ENCODE measurements at places on chromosomes 7 and 10.

DNA sequence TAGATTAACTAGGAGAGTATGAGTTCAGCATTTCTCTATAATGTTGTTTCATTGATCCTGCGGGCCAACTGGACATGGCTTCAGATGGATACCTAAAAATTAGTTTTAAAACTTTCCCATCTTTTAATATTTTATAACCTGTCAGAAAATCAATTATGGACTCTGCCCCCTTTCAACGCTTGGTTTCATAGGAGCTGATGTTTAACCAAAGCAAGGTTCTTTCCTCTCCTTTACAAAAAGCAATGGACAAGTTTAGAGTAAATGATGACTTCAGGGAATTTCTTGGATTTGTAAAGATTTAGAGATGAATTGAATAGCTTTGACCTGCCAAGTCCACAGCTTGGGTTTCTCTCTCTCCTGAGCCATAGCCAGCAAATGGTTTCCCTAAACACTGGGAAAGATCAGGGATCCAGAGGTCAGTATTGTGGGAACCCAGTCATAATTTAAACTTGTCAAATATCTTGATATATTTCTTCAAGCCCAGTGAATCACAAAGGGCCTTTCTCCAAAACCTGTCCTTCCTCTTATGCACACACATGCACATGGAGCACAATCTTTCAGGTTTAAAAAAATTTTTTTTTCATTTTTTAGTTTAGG, 177.1 kb downstream of the EVX1 start:
- DNase-seq = no peak

DNA sequence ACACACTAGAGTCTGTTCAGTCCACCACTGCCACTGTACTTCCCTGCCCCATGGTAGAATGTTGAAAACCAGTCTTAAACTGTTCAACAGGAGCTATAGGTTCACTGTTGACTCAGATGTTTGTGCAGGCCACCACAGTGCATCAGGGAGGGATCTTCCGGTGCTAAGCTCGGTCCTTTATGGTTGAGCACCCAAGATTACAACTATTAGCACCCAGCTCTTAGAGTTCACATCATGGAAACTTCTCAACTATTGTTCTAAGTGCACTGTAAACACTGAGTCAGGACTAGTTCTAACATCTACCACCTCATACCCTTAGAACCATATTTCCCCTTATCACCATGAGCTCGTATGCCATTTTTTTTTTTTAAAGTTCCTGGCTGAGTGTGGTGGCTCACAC, 97.1 kb upstream of the MXI1 start:
- no peak for DNase-seq

- DNase-seq = no peak
These were observed 1.2 kb upstream of the BLNK start for GRCh38 chr10:96272316-96273280.

DNA sequence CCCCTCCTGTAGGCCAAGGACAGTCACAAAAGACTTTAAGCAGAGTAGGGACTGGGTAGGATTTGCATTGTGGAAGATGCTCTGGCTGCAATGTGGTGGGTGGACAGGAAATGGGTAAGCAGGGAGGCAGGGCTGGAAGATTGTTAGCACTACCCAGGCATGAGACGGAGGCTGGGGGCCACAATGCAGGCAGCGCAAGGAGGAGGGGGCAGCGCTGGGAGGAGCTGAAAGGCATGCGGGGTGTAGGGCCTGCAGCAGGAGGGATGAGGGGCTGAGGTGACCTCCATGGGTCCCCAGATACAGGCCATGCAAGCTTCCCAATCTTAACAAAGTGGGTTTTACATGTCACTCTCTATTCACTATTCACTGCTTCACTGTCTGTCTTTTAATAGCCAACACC, 213.1 kb downstream of the CXCL12 start:
- no peak for DNase-seq

- no peak for DNase-seq
These were observed 140.2 kb downstream of the AUTS2 start for GRCh38 chr7:69738396-69738951.

DNA sequence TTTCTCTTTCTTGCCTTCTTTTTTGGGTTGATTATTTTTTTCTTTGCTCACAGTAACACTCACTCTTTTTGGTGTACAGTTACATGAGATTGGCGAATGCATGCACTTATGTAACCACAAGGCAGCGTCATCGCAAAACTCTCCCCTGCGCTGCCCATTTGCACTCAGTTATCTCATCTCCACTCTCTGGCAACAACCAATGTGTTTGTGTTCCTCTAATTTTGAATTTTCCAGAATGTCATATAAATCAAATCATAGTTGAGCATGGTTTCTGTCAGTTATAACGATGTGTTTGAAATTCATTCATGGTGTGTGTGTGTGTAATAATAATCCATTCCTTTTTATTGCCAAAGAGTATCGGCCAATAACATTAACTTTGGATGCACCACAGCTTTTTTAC, 23.0 kb upstream of the IGFBP3 start:
- DNase-seq = no peak

DNA sequence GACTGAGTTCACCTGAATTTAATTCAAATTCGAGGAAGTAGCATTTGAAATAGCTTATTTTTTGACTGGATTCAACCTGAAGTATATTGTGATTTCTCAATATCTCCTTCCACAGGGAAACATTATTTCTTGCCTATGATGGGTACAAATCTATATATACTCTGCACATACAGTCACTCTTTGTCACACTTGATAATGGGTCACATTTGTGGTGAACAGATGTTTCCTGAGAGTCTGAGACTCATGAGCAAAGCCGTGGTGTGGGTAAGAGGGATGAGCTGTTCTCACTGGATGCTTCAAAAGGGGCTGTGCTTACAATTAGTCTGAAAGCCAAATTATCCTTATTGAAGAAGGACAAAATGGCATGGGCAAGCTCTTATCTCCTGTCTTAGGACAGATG, 18.0 kb upstream of the TBXAS1 start:
- DNase-seq = no peak

- no peak for DNase-seq
These were observed 64.4 kb upstream of the NME8 start for GRCh38 chr7:37784015-37784414.

DNA sequence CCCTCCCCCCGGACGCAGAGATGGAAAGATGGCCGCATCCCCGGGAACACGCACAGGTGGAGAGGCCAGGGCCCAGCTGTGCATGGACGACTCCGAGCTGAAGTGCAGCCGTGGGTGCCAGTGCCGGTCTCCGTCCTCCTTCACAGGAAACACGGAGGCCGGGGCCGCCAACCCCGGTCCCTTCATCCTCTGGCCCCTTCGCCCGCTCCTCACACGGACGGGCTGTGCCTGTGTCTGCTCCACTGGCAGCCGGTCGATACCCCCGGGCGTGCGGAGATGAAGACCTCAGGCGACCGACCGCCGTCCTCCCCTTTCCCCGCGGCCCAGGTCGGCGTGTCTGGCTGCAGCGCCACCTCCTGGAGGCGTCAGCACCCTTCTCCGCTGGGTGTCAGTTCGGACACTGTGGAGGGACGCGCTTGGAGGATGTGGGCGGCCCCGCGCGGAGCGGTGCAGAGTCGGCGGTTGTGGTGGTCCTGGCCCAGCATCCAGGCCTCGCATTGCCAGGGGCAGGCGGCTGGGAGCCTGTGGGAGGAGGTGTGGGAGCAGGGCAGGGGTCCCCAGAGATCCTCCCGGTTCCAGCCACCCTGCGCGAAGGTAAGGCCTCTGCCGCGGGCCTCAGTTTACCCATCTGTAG, 9.9 kb downstream of the ZNF511 start:
- no peak for DNase-seq

DNA sequence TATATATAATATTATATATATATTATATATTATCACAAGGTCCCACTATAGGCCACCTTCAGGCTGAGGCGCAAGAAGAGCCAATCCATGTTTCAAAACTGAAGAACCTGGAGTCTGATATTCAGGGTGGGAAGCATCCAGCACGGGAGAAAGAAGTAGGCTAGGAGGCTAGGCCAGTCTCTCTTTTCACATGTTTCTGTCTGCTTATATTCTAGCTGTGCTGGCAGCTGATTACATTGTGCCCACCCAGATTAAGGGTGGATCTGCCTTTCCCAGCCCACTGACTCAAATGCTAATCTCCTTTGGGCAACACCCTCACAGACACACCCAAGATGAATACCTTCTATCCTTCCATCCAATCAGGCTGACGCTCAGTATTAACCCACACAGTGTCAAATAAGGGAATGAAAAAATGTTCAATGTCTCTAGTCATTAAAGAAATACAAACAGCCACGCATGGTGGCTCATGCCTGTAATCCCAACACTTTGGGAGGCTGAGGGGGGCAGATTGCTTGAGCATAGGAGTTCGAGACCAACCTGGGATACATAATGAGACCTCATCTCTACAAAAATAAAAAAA, 135.4 kb upstream of the PCBD1 start:
- no peak for DNase-seq

- DNase-seq = no peak
These were observed 218.2 kb upstream of the FRMD4A start for GRCh38 chr10:14548970-14549369.

DNA sequence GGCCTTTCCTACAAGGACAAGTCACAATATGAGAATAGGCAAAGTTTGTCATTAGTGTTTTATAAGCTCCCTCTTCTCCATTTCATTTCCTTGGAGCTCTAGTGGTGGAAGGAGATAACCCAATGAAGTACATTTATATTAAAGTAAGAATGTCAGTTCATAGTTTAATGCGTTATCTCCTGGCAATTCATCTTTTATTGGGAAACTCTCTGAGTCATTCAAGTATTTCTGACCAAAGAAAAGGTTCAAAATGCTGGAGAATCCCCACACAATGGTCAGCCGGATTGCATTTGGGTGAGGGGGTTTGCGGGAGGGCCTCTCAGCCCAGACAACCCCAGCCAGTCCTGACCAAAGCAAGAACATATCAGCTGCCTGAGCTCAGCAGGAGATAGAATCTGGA, 321.5 kb upstream of the NRP1 start:
- DNase-seq = no peak

- DNase-seq = no peak
These were observed 288.0 kb upstream of the AKR1E2 start for GRCh38 chr10:4538016-4538415.

GRCh38 chr10:27568196-27569175, 64.4 kb downstream of the RAB18 start:
- no peak for DNase-seq

DNA sequence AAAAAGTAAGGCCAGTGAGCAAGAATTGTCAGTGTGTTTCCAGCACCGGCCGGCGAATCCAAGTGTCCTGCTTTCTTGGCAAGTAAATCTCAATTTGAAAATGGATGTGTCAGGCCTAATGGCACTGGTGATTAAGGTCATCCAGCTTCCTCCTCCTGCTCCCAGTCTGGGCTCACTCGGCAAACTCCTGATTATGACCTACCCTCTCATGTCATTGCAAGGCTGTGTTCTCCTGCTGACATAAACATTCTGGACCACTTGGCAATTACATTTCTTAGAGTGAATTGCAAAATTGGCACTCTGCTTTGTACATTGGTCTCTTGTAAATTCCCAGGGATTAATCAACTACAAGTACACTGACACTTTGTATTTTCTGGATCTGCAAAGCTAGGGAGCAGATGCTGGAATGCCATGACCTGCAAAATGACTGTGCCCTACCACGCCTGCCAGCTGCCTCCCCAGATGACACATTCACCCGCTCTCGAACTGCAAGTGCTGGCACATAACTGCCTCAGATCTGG, 473.8 kb downstream of the KIF20B start:
- DNase-seq = no peak

DNA sequence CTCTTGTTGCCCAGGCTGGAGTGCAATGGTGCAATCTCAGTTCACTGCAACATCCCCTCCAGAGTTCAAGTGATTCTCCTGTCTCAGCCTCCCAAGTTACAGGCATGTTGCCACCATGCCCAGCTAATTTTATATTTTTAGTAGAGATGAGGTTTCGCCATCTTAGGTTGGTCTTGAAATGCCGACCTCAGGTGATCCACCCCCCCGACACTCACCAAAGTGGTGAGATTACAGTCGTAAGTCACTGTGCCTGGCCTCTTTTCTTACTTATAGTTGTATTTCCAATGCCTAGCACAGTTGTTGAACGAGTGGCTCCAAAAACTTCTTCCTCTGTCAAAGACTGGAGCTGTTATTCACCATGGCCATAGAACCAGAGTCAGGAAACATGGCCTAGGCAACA, 6.7 kb downstream of the RNF216 start:
- no peak for DNase-seq

DNA sequence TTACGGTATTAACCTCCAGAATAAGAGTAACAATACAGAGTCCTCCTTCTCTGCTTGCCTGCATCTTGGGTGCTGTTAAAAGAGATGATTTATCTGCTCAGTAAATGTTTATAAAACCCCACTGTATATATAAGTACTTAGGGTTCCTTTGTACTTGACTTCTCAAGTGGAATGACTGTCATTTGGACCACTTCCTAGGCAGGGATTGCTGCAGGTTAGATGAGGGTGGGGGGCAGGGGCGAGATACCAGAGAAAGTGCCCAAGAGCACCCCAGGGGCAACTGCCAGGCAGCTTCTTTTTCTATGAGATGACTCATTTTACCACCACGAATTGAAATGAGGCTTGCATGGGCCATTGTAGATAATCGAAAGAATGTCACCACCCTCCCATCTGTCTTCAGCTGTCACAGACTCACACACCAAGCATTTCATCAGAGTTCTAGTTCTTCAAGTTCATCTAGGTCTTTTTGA, 421.9 kb upstream of the GALNT17 start:
- DNase-seq = no peak

- DNase-seq = no peak
These were observed 53.8 kb downstream of the LHPP start for GRCh38 chr10:124515244-124515970.

GRCh38 chr7:26346611-26347203, 55.0 kb downstream of the SNX10 start:
- DNase-seq = no peak

GRCh38 chr7:37942934-37943610, 22.6 kb downstream of the EPDR1 start:
- no peak for DNase-seq

DNA sequence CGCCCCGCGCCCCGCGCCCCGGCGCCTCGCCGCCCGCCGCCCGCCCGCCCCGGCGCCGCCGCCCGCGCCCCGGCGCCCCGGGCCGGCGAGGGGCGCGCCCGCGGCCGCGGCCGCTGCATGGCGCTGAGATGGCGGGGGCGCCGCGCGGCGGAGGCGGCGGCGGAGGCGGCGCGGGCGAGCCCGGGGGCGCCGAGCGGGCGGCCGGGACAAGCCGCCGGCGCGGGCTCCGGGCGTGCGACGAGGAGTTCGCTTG, 174 bp downstream of the ADCY1 start:
- DNase-seq = no peak
